ENCODE measurements at places on chromosomes 5 and 9.

GRCh38 chr5:68823301-68823700 is 270.5 kb upstream of the SLC30A5 start:
- DNase-seq: no peak

GRCh38 chr9:100602342-100602801 is 24.5 kb downstream of the CAVIN4 start:
- DNase-seq: no peak

DNA sequence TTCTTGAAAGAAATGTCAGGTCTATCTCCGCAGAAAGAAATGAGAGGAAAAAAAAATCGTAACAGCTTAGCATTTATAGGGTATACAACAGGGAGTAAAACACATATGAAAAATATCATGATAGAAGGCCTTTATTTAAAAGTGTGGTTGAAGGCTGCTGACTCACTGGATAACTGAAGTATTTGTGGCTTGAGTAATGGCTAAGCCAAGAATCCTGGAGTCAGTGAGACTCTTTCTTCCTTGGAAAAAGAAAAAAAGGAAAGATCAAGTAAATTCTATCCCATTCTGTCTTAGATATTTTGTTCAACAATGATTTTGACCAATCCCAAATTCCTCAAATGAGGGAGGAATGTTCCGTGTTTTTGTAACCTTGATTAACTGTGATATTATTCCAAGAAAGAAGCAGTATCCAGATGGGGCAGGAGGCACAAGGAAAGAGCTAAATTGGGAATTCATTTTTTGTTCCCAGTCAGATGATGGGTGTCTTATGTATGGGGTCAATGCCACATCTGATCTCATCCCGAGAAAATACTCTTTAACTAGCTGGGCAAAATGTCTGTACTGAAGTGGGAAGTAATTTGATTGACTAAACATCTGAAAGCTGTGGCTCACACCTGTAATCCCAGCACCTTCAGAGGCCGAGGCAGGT is 64.3 kb upstream of the MYO10 start:
- DNase-seq: no peak

DNA sequence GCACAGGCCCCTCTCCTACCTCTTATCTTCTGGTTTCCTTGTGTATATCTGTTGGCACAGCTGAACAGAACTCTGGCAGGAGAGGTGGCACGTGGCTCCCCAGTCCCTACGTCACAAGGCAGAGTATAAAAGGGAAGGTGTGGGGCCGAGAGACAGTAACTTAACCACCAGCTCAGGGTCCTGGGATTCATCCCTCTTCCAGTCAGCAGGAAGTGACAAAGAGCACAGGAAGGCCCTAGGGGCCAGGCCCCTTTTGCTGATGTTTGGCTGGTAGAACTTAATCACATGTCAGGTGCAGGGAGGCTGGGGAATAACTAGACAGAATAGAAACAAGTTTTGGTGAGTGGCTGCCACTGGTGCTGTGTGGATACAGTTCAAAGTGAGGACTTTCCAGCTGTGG is 4.5 kb upstream of the ICE1 start:
- DNase-seq: no peak

DNA sequence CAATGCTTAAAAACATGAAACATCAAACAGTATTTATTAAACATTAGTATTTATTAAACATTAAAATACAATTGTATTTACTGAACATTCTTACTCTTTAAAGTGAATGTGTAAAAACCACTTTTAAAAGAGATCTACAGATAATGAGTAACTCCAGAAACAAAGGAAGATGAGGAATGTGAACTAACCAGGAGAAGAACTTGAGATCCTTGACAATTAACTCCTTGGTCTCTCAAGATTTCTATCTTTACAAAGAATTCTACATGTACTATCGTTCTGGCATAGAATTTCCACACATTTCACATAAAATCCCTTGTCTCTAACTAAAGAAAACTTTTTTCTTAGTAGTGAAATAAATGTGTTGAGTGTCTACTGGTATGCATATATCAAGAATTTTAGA is 28.7 kb upstream of the IFNE start:
- no peak for DNase-seq

DNA sequence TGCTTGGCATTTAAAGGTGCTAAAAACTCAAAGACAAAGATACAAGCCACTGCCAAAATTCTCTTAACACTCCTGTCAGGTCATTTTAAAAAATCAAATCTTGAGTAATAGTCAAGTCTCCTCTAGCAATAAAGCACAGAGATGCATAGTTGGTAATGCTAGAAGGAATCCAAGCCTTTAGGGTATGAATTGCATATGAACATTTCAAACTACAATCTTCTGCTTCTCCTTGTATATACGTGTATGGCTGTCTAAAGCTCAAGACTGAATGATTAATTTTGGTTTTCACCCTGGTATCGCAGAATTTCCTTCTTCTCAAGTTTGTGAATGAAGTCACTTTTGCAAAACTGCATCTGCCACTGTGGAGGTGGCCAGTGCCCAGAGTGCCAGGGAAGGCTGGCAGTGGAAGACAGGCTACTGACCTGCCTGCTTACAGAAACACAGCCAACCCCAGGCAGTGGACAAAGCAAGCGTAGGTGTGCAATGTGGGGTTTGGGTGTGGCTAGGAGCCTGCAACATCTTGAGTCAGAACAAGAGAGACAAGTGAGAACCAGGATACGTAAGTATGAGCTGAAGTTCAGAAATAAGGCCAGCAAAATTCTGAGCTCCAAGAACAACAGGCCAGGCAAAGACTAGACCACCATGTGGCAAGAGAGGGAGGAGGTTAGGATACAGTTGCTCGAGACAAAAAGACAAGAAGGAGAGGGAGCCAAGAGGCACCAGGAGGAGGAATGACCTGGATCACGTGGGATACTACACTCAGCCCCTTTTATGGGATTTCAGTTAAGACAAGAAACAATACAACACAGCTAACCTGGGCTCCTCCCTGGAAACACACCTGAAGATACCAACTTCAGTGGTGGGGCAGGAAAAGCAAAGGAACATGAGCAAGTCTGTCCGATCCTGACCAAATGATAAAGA is 22.6 kb downstream of the MYO10 start:
- no peak for DNase-seq

DNA sequence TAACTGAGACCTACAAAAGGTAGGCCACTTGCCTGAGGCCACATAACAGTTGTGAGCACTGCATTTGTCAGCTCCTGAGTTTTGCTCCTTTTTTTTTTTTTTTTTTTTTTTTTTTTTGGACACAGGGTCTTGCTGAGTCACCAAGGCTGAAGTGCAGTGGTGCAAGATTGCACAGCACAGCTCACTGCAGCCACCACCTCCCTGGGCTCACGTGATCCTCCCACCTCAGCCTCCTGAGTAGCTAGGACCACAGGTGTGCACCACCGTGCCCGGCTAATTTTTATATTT is 37.1 kb downstream of the LAMC3 start:
- DNase-seq: no peak

- DNase-seq: no peak
Measured at GRCh38 chr5:131268758-131269370, 5.0 kb downstream of the CDC42SE2 start.

GRCh38 chr5:2388571-2388970 is 362.9 kb downstream of the IRX2 start:
- no peak for DNase-seq

GRCh38 chr5:12013351-12013750 is 109.1 kb upstream of the CTNND2 start:
- no peak for DNase-seq

- no peak for DNase-seq
Measured at GRCh38 chr9:71737455-71737854, 30.9 kb downstream of the CEMIP2 start.

DNA sequence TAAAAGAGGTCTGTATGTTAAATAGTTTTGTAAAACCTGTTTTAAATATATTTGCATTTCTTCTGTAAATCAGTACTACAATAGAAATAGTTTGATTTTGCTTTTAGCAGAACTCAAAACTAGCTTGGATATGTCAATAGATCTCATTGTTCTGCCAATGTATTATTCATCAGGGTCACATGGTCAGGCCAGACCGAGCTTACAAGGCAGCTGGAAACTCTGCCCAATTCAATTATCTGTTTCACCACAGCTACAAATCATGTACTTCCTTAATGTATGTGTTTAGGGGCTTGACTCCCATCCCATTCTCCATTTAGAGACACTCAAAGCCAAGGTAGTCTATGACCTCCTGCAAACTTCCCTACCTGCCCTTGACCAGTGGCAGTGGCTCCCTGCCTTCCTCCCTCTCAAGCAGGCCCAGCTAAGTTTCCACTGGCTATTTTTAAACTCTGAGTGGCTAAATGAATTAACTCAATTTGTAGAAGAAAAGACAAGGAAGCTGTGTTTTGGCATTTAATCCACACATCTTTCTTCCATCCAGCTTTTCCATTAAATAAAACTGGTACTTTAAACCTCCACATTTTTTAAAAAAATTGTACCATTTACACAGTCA is 46.4 kb upstream of the SELENOP start:
- no peak for DNase-seq

DNA sequence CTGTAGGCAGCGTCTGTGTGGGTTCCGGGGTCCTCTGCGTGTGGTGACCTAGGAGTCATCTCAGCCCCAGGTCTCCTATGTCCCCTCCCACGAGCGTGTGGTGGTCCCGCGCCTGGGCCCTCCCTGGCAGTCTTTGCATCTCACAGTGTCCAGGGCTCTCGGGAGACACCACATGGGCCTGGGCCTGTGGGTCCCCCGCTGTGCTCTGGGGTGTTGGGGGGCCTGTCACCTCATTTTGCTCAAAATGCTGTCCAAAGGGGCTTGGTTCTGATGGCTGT is 27.1 kb downstream of the CEP72 start:
- no peak for DNase-seq

GRCh38 chr5:138149530-138149929 is 10.3 kb upstream of the NME5 start:
- no peak for DNase-seq

- no peak for DNase-seq
Measured at GRCh38 chr9:79945016-79945415, 373.3 kb downstream of the TLE4 start.

DNA sequence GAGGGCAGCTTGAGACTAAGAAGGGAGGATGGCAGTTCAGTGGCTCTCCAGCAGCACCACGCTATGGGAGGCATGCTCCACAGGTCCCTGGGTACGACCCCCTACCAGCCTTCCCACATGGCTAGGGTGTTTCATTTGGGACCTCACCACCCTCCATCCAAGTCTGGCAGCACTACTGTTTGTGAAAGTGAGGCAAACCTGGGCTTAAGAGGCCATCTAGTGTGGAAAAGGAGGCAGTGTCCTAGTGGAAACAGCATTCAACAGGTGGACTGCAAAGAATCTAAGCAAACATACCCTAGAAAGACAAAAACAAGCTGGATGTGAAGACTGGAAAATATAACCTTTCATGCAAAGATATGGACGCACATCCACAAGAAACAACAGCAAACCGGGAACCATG is 4.8 kb upstream of the C5orf47 start:
- DNase-seq: no peak

DNA sequence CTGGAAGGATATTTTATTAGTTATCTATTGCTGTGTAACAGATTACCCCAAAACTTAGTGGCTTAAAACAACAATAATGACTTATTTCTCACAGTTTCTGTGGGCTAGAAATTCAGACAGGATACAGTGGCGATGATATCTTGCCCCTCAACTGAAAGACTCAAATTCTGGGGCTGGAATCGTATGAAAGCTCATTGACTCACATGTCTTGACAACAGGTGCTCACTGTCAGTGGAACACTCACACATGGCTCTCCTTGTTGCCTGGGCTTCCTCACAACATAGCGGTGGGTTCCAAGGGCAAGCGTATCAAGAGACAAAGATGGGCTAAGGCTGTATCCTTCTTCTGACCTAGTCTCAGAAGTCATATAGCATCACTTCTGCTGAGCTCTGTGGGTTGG is 3.7 kb upstream of the GNPDA1 start:
- DNase-seq: no peak

DNA sequence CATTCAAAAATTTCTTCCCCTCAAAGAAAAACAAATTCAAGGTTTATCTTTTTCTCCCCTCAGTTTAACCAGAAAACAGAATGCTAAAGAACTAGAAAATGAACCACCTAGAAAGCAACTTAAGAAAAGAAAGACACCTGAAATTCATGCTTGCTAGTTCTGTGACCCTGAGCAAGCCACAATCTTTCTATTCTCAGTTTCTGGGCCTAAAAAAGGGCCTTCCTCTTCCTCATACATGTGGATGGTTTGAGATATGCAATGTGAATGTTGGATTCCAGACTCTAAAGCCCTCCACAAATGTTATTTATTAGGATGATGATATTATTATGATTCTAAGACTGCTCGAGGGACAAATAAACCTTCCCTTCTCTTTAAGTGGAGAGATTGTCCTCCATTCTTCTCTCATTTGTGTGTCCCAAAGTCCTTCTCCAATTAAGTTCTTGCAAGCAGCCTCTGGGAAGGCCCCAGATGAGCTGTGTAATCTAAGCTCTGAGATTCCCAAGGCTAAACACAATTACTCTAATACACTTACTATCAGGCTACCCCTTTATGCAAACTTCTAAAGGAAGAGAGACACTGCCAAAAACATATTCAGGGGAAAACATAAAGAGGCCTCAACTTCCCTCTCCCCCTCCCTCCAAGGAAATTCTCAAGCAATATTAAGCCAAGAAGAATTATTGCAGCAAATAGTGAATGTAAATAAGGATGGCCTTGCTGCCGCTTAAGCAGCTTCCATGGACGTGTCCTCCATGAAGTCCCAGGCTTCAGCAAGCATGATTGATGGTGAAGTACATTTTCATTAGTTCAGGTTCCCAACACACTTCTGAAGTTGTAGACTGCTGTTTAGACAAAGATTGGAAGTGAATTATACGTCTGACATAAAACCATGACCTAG is 80.2 kb downstream of the PRKACG start:
- no peak for DNase-seq

DNA sequence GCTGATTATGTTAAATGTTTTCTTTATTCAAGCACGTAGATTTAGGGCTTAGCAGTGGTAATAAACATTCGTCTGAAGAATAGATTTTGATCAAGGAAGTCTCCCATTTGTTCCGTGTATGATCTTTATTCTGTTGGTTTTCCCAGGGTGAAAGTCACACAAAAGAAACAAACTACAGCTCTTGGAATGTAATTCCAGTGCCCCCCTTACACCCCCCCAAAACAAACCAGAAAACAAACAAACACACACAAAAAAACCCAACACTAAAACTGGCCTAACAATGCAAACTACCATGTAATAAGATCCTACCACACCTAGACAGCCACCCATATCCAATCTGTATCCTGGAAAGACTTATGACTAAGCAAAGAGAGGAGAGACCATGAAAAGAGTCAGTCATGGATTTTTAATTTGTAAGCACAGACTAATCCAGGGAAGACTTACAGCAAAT is 196.2 kb upstream of the ELL2 start:
- no peak for DNase-seq

- DNase-seq: no peak
Measured at GRCh38 chr9:111646417-111646816, 15.0 kb upstream of the GNG10 start.

DNA sequence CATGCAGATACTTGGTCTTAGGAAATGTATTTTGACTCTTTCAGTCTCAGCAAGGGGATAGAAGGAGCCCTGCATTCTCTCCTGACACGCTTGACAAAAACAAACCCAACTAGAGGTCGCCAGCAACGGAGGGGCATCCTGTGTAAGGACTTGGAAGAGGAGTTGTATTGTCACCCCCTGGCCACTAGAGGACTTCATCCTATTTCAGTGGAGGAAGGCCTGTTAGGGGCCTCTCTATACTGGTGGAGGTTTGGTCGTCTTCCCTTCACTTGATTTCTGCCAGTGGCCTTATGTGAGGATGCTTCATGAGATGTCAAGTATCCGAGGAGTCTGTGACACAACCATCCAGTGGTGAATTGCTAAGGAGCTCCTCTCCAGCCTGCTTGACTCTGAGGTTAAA is 122.8 kb upstream of the STC2 start:
- no peak for DNase-seq

Measured in CD4-positive, CD25-positive, alpha-beta regulatory T cell (primary cell).